Activated gamma-delta T cell treated with Interleukin-2 at 50 U/mL for 16 hours (primary cell): ENCODE measurements at places on chromosomes 3 and 15.

- DNase-seq = peak; percentile 30
Measured at GRCh38 chr15:58472821-58473581, 41.2 kb downstream of the LIPC start.

DNA sequence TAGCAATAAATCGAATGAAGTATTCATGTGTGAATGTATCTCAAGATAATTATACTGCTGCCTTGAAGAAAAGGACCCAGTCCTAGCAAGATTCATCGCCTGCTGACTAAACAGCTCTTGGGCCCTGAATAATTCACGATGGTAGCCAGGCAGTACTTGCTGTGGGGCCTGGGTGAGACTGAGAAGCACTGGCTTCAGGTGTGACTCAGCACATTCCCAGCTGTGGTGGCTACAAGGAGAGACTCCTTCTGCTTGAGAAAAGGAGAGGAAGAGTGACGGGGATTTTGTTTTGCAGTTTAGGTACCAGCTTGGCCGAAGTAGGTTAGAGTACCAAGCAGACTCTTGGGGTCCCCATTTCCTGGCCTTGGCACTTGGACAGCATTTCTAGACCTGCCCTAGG lies 47.6 kb upstream of the CD200R1L start:
- no peak for DNase-seq

- no peak for DNase-seq
Measured at GRCh38 chr15:20345401-20345958, 196.1 kb downstream of the GOLGA6L6 start.

- no peak for DNase-seq
Measured at GRCh38 chr3:52313774-52314188, 2.3 kb upstream of the DNAH1 start.

DNA sequence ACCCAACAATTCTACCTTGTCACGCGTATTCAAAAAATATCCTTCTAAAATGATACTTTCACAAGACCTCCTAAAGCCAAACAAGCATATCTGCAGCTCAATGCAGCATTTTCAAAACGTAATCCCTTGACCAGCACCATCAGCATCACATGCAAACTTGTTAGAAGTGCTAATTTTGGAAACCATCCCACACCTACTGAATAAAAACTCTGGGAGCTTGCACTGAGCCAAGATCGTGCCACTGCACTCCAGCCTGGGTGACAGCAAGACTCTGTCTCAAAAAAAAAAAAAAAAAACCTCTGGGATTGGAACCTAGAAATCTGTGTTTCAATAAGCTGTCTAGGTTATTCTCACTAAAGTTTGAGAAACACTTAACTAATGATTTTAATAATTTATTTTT lies 223.3 kb upstream of the CCDC54 start:
- DNase-seq = no peak

DNA sequence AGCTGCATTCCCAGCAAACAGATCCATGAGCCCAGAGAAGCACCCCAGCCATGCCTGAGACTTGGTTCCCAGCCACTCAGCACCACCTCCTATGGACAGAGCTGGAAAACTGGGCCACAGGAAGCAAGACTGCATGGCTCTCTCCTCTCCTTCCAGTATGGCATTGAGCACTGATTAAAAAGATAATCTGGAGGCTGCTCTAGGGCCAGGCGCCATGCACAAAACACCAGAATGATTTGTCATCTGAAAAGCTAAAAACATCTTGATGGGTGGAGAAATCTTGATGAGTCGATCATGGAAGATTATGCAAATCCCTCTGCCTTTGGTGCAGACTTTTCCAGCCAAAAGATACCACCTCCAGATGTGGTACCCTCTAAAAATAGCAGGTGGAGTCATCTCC lies 62.7 kb upstream of the MRPS22 start:
- DNase-seq = no peak

DNA sequence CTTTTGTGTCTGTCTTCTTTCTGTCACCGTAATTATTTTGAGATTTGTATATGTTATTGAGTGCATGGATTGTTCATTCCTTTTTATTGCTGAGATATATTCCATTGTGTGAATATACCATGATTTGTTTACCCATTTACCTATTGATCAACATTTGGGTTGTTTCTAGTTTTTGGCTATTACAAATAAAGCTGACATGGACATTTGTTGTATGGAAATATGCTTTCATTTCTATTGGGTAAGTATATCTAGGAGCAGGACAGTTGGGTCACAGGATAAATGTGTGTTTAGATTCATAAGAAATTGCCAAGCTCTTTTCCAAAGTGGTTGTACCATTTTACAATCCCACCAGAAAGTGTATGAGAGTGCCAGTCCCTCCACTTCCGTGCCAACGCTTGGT lies 51.2 kb downstream of the PFN2 start:
- no peak for DNase-seq

- no peak for DNase-seq
Measured at GRCh38 chr3:159936541-159936940, 52.1 kb upstream of the IL12A start.
